Stimulated activated CD4-positive, alpha-beta T cell treated with anti-CD3 and anti-CD28 coated beads, TNF-alpha, amount 100 ng/mL, for 1 hour (primary cell): ENCODE measurements at places on chromosomes 7 and 10.

DNA sequence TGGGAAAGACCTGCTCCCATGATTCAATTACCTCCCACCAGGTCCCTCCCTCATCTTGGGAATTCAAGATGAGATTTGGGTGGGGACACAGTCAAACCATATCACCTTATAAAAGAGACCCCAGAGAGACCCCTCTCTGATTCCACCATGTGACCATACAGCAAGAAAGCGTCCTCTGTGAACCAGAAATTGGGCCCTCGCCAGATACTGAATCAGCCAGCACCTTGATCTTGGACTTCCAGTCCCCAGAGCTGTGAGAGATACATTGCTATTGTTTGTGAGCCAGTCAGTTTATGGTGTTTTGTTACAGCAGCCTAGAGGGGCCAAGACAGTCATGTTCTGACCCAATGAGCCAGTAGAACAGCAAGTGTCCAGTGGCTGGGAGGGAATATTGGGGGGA lies 232.6 kb downstream of the PAXIP1 start:
- no peak for DNase-seq

GRCh38 chr10:101453791-101454718 lies 100.1 kb downstream of the BTRC start:
- no peak for DNase-seq

- no peak for DNase-seq
Measured at GRCh38 chr7:463362-463781, 56.3 kb downstream of the PDGFA start.

DNA sequence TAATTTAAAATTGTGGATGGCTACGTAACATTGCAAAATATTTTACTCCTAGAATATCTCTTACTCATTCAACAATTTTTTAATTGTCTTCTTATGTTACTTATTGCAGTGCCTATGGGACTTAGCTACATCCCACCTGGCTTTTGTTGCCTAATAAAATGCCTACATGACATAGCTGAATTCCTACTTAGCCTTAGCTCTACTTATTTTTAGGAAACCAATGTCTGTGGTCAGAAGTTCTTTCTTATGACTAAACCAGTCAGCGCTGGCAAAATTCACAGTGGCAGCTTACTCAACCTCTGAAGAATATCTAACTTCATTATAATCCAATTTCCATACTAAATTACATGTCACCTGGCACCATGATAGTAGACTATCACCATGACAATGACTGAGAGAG lies 1612.4 kb upstream of the LRRTM3 start:
- DNase-seq = no peak

DNA sequence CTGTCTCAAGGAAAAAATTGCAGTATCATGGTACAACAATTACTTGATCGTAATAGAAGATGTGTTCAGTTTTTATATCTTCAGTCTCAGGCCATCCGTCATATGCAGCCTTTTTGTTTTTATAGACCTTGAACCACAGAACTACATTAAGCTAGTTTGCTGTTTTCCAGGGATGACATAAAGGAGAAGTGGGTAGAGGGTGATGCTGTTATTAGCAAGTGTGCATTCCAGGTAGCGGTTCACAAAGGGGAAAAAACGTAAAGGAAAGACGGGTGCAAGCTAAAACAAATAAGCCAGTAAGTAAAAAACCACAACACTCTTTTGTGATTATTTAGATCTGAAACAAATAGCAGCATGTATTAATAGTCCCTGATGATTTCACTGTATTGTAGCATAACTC lies 71.7 kb downstream of the BMPR1A start:
- DNase-seq = no peak

- no peak for DNase-seq
Measured at GRCh38 chr7:12647364-12648219, 39.8 kb upstream of the ARL4A start.

DNA sequence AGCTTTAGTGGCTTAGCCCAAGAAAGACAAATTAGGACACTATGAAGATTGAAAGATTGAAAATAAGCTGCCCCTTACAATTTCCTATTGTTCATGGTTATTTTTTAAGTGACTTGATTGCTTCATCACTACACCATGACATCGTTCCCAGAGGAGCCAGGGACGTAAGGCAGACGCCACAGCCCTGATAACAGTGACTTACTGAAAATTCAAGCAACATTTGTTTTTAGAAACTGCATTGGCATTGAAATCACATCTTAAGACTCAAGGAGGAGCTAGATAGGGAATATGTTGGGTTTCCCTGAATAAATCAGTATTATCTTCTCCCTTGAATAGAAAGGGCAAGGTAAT lies 38.7 kb upstream of the ANK3 start:
- DNase-seq = no peak

DNA sequence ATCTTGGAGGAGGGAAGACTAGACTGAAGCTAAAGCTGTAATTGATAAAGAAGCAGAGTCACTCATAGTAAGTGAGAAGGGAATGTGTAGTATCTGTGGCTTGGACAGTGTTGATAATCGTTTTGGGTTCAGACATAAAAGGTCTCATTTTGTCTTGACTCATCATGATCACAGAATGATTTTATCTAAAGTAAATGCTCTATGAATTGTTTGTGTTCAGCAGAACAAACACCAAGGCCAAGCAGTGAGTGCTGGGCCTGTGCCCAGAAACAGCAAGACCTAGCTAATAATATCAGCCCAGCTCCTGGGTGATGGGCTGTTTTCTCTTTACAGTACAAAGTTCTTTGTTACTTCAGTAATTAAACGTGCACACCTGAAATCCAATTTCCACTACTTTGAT lies 26.7 kb upstream of the CD36 start:
- no peak for DNase-seq

DNA sequence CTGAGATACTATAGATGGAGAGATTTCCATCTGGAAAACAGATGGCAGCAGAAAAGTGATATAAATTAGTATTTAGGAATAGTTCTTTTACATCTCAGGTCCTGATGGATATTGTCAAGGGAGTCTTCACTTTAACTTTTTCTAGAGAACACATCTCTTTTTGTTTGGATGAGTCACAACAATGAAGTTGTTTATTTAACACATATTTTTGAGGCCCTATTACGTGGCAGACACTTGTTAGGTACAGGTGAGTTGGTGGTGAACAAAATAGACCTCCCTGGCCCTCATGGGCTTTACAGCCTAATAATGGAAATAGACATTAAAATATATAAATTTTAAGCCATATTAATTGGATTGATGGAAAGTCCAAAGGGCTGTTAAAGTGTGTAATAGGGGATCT lies 168.3 kb downstream of the VTI1A start:
- no peak for DNase-seq

- DNase-seq = no peak
Measured at GRCh38 chr10:118423800-118424442, 81.8 kb upstream of the FAM204A start.

GRCh38 chr10:35005868-35006267 lies 84.3 kb downstream of the CUL2 start:
- no peak for DNase-seq
